ENCODE measurements at places on chromosomes 2 and 18.

DNA sequence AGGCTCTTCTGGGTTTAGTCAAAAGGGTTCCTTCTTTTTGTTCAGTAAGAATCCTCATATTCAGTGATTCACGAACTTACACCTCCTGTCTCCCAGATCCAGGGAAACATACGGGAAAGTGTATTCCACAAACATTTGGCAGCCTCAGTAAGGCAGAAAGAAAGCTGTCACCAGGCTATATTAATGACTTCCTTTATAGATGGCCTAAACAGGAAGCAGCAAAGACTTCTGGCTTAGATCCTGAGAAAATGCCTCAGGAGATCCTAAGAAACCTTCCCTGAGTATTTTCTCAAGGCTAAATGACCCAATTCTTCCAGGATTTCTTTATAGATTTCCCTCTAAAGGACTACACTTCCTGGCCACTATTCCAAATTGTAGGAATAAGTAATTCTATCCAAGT lies 1995.5 kb upstream of the CELF4 start:
- DNase-seq, result peak; percentile 4

- no peak for DNase-seq
Observed at GRCh38 chr2:70768590-70769085, 638 bp upstream of the ADD2 start.

DNA sequence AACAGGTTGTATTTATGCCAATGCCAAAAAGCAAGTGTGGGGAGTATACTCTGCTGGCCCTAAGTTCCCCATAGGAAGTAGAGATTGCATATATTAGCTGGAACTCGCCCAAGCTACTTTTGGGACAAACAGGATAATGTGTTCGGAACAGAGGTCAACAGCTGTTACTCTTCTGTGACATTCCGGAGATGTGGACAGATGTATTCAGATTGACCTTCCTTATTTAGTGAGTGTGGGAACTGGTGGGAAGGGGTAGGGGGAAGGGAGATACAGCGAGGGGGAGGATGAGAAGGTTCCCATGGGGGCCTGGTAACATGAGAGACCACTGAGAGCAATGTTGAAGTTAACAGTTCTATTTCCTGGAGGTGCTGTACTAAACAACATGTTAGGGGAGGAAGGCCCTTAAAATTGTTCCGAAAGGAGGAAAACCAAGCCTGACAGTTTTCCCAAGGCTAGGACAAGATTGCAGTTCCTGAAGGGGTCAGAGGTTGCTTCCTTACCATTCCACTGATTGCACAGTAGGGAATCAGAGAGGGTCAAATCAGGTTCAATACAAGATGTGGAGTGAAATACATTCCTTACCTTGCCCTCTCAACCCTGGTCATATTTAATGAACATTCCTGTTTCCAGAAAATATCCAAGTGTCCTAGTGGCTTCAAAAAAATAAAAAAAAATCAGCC lies 14.3 kb upstream of the CD28 start:
- no peak for DNase-seq

- no peak for DNase-seq
Observed at GRCh38 chr2:172082944-172083627, 2.2 kb upstream of the DLX1 start.

GRCh38 chr2:103396152-103396551 lies 634.3 kb downstream of the TMEM182 start:
- DNase-seq, result no peak

GRCh38 chr2:68390114-68390513 lies 25.0 kb downstream of the PLEK start:
- DNase-seq, result no peak

- DNase-seq, result no peak
Observed at GRCh38 chr18:6286585-6286984, 128.1 kb downstream of the L3MBTL4 start.

GRCh38 chr2:62208758-62209114 lies 12.8 kb downstream of the B3GNT2 start:
- no peak for DNase-seq

DNA sequence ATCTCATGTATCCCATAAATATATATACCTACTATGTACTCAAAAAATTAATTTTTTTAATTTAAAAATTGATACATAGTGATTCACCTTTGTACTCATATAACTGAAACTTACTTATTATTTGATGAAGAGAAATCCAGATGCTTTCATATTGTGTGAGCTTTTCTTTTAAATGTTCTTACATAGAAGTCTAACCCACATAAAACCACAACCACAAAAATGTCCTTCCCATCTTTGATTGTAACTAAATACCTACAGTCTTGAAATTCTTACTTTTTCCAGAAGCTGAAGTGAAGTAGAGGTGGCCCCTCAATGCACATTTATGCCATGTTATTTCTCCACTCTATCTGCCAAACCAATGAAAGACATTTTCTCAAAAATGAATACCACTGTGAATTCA lies 117.9 kb upstream of the COL5A2 start:
- DNase-seq, result peak; percentile 92

GRCh38 chr2:166444306-166444705 lies 49.7 kb downstream of the SCN7A start:
- DNase-seq, result no peak

DNA sequence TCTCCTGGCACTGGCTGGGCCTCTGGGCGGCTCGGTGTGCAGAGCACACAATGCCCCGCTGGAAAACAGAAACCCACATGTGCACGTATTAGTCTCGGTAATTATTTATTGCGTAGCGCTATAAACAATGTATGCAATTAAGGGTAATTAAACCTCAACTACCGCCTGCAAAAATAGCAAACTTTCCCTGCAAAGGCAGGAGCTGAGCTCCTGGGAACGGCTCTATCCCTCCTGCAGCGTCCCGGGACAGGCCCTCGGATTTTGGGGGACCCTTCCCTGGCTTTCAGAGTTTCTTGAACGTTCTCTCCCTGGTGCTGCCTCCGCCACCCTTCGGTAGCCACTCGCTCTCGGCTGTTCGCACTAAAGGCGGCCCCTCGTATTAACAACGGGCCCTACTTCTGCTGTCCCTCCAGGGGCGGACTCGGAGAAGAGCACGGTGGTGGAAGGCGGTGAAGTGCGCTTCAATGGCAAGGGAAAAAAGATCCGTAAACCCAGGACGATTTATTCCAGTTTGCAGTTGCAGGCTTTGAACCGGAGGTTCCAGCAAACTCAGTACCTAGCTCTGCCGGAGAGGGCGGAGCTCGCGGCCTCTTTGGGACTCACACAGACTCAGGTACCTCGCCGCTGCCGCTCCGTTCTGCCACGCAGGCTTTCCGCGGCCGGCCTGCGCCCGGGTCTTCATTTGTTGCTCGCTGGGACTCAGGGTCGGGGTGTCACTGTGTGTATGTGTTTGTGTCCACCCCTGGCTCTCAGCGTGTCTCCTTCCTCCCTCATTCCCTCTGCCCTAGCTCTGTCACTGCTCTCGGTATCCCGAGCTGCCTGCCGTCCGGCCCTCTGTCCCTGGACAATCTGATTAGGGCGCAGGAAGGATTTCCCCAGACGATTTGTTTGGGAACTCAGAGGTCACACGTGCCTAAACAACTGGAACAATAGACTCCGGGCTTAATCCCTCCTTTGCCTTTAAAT lies 1.2 kb downstream of the DLX1 start:
- no peak for DNase-seq

DNA sequence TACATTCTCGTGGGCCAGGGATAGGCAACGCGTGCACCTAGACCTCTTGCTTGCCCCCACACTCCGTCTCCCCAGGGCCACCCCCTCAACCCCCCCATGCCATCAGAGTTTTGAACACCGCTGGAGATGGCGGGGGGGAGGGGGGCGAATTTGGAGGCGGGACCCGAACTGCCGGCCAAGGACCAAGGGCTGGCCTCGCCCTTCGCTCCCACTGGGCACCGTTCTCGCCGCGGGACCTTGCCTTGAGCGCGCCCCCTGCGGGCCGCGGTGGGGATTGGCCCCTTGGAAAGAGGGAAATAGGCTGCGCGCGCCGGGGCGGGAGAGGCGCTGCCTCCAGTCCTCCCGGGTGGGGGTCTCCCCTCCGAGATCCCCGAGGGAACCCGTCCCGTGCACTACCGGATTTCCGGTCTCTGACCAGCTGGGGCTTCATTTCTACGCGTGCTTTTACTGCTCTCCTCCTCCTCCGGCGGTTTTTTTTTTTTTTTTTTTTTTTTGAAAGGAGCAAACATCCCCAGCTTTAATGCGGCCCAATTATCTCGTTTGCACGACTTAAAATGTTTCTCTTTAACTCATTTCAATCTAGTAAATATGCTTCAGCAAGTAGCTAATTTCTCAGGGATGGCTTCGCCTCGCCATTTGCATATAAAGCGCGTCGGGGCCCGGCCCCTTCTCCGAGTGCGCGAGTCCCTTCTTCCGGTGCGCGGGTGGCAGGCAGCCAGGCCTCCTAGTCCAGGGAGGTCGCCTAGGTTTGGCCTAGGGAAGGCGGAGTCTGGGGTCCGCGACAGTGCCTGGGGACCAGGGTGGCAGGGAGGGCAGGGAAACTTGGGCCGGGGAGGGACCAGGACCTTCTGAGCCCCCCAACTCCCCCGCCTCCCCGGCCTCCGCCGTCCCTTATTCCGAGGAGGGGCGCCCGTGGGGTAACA lies 10.0 kb upstream of the GBX2 start:
- no peak for DNase-seq

DNA sequence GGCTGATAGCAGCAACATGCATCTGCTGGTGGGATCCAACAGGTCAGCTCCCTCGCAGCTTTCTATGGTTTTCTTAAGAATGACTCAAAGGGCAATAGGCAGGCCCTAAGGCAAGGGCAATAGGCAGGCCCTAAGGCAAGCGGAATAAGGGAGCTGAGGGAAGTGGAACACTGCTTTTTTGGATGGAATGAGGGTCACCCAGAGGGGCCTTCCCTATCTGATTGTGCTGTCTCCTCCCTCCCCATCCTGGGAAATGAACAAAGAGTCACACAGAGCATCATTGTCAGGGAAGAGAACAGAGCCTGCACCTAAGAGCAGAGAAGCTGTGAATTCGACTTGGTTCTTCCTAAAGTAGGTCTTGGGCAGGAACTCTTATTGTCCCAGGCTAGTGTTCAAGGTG lies 43.3 kb upstream of the PTPRM start:
- DNase-seq, result no peak

- no peak for DNase-seq
Observed at GRCh38 chr2:46268196-46268595, 29.0 kb upstream of the EPAS1 start.

DNA sequence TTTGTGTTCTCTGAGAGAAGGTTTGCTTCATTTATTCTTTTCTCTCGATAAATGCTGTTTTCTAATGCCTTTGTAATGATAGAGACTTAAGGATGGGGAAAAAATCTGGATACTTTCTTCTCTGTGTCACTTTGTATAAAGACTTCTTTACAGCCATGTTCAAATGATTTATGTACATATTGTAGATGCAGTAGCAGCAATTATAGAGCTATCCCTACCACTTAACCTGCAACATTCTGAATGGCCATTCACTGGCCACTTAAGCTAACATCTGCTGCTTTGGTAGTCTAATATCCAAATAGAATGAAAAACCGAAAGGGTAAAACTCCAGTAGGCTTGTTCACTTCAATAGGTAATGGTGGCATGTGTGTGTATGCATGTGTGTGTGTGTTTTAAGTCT lies 97.8 kb downstream of the CSRNP3 start:
- no peak for DNase-seq

DNA sequence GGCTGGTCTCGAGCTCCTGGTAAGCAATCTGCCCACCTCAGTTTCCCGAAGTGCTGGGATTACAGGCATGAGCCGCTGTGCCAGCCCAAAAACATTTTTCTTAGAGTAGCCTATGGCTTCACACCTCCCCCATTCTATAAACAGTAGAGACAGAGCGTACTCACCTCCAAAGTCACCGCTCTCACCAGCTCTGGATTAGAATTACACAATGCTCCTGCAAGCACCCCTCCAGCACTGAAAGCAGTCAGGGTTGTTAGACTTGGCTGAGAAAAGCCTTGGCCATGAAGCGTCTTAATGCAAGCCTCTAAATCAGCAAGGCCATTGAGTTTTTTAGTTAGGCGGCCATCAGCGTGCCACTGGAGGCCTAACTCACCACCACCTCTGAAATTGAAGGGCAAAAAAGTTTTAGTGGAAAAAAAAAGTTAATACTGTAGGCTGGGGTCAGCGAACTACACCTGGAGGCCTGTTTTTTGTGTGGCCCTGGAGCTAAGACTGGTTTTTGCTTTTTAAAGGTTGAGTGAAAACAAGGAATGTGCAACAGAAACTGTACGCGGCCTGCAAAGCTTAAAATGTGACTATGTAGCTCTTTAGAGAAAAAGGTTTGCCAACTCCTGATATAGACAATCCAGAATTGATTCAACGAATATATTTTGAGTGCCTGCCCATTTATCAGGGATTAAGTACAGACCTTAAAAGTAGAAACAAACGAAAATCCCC lies 34.6 kb downstream of the PREPL start:
- DNase-seq, result no peak

GRCh38 chr18:32724071-32724749 lies 48.6 kb downstream of the KLHL14 start:
- no peak for DNase-seq

DNA sequence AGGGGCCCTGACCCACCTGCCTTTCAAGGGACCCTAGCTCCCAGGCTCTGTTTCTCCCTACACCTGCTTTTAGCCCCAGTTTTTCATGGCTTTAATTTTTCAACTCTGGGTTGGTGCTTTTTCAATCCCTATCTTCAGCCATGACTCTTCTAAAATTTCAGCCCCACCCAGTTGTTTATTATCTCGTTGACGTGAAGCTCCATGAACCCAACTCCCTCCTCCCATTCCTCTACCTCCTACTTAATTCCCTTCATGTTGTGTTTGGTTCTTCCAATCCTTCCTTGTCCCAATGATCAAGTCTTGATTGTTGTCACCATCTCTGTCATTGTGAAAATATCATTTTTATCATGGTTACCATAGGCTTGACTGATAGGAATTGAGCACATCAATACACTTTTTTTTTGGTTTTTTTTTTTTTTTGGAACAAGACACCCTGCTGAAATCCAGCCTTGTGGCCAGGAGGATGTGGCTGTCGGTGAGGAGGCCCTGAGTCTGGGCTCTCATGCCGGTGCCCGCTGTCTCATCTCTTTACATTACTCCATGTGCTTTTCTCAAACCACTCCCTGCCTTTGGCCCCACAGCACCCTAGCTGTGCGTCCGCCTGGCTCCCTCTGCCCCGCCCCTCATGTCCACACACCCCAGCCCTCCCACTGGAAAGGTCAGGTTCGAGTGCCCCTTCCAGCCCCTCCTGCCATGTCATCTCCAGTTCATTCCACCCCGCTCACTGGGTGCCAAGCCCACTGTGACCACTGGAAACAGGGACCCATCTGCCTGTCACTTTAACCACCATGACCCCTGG lies 39.3 kb downstream of the NAPG start:
- no peak for DNase-seq

DNA sequence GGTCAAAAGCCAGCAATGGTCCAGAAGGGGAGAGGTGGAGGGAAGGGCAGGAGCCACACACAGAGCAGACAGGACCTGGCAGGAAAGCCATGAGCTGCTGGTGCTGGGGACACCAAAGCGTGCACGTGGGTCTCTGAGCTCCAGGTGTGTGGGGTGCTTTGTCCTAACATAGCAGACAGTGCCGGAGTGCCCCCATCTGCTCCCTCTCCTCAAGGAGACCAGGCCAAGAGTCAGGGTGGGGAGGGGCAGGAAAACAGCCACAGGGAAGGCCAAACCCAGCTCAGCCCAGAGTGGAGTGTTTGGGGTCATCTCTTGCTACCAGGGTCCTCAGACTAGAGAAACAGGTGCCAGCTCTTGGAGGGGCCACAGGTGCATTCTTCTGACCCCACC lies 4.2 kb upstream of the GPC1 start:
- DNase-seq, result no peak

GRCh38 chr18:45775743-45776142 lies 49.7 kb upstream of the SIGLEC15 start:
- DNase-seq, result no peak

- peak; percentile 38 for DNase-seq
Observed at GRCh38 chr18:46152436-46152807, 48.2 kb downstream of the HAUS1 start.
